ENCODE measurements at places on chromosomes 3 and 15.

DNA sequence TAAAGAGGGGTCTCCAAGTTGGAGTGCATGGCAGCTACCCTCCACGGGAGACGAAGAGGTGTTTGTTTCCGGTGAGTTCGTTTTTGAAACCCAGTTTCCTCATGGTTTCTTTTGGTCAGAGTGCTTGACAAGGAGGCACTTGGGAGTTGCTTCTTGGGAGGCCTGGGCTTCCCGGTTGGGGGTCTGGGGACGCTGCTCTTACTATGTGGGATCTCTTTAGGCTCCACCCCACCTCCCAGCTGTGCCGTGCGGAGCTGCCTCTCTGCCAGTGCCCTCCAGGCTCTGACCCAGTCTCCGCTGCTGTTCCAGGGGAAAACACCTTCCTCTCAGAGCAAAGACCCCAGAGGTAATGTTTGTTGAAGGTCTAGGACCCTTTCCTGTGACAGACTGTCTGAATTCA lies 29.6 kb downstream of the KIF7 start:
- no peak for DNase-seq

- no peak for DNase-seq
These were observed 26.3 kb downstream of the CDAN1 start for GRCh38 chr15:42710662-42711061.

DNA sequence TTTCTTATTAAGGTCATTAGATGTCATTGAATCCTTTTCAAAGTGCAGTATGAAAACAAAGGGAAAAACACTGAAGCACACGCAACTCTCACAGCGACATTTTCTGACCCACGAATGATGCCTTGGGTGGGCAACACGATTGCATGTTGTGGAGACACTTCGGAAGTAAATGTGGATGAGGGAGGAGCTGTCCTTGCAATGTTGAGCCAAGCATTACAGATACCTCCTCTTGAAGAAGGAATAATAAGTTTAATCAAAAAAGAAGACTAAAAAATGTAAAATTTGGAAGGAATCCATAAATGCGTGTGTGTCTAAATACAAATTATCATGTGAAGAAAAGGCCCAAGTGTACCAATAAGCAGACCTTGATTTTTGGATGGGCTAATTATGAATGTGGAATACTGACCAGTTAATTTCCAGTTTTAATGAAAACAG lies 16.9 kb downstream of the THBS1 start:
- no peak for DNase-seq

DNA sequence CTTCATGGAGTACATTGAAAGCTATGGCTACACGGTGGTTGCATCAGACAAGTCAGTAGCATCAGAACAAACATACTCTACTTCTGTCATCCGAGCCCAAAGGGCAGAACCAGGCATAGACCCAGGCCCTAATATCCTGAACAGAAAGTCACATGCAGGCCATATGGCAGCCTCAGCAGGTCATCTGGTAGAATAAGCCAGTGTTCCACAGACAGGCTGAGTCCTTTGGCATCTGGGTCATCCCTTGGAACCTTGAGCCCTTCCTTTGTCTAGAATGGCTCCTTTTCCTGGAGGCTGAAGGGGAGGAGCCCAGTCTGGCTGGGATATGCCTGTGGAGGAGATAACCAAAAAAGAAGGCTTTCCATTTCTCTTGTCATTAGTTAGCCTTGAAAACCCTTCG lies 29.2 kb downstream of the SEMA6D start:
- DNase-seq = no peak

DNA sequence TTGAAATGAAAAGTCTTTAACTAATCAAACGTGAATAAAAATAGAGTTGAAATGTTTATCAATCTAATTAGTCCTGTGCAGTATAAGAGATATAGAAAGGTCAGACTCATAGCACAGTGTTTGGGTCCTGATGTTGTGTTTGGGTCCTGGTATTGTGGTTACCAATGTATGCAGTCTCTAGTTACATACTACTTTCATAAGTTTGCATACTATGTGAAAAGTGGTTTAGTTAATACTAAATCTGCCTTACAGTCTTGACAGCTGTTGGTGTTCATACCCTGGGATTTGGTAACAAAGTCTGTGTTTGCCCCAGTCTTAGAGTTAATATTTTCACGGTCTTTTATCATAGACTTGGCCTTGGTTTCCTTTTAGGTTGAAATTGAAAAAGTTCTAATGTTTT lies 41.7 kb downstream of the KIF15 start:
- DNase-seq = no peak

GRCh38 chr3:146972726-146973125 lies 367.6 kb upstream of the PLSCR5 start:
- no peak for DNase-seq

DNA sequence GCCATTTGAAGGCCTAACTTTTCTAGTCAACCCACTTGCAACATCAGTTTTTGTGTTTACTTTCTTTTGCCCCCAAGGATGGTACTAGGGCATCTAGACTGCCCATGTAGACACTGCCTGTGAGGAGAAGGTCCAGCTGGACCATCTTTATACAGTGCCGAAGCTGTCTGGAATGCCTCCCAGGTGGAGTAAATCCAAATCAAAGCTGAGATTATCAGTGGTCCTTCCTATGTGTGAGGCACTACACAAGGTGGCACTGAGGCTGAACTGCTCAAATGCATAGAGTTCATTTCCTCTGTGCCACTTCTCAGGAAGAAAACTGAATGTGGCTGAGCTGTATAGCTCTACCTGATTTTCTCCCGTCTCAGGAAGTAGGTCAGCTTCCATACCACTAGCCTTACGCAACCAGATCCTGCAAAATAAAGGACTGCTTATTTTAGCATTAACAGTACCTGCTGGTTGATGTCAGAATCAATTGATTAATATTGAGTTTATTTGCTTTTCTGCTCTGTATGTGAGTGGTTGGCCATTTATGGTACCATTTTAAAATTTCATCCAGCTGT lies 106.1 kb downstream of the GHSR start:
- DNase-seq = no peak

GRCh38 chr3:87006844-87007439 lies 16.0 kb upstream of the VGLL3 start:
- no peak for DNase-seq

- DNase-seq = peak; percentile 13
These were observed 19.0 kb upstream of the MCF2L2 start for GRCh38 chr3:183447206-183448001.

GRCh38 chr3:72465853-72466252 lies 382.4 kb downstream of the SHQ1 start:
- DNase-seq = no peak

DNA sequence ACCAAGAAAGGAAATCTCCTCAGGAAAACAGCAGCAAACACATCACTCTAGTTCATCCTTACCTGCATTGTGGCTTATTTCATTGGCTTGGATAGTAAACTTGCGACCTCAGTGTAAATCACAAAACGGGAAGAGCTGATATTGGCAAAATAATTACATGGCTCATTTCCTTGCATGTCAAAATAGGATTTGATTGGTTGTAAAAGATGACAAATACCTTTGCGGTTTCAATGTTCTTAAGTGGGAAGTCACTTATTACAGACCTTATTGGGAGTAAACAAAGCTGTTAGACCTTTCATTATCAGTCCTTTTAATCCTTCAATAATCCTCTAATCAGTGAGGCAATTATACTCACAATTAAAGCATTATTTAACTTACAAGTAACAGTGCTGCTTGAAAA lies 590.6 kb downstream of the MAGI1 start:
- no peak for DNase-seq

DNA sequence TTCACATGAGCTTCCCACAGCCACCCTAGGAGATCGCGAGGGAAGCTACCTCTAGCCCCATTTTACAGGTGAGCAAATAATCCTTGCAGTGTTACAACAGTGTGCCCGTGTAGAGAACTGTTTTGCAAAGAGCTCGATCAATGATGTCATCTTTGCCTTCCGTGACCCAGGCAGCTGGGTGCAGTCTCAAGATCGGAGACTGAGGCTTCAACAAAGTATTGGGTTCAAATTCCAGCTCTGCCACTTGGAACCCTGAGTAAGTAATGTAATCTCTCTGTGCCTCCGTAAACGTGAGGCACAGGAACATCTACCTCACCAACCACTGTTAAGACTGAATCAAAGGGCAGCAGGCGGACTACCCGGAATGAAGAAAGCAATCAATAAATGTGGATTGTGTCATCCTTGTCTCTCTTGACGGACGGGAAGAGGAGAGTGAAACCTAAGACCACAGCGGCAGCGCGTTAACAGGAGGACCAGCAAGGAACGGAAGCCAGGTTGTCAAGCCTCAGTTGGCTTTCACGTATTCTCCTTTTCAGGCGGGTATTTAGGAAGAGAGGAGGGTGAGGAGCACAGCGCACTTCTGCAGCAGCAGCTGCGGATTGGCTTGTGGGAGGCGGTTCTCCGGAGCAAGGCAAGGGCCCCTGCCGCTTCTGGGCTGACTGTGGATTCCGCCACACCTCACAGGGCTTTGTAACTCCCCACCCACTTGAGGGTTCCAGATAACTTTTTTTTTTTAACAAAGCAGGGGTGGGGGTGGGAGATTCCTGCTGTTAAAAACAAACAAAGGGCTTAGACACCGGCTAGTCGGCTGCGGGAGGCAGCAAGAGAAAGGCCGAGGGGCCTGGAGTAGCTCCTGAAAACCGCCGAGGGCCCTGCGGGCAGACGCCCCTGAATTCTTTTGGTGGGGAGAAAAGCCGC lies 1.5 kb upstream of the SMAD3 start:
- DNase-seq = no peak

DNA sequence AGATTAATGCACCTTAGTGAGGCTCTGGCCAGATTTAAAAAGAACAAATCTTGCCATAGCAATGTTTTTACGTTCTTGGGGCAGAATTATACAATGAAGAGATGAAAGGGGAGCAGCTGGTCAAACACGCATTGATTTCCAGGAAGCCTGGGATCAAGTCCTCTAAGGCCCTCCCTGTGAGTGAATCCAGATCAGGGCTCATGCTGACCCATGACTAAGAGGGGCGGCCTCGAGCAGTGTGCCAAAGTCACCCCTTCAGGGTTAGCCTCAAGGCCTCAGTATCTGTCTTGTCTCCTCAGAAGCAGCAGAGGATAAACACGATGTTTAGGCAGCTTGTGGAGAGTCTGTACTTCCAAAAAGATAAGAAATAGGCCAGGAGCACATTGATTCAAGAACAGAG lies 9.3 kb upstream of the RBP1 start:
- DNase-seq = no peak

DNA sequence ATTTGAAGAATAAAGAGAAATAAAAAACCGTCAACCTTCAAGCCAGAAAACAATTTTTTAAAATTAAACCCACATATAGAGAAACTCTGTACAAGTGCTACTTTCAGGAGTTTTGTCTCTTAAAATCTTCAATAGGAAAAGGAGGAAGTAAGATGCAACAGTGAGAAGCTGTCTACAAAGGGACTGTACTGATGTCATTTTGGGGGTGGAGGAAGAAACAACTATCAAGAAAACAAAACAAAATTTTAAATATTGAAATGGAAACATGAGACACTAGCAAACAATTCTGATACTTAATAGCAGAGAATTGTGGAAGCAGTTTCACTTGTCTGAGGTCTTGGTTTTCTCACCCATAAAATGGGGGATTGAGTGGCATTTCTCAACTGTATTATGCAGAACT lies 84.4 kb downstream of the SLMAP start:
- DNase-seq = no peak

GRCh38 chr3:64329037-64329436 lies 103.8 kb upstream of the PRICKLE2 start:
- no peak for DNase-seq

DNA sequence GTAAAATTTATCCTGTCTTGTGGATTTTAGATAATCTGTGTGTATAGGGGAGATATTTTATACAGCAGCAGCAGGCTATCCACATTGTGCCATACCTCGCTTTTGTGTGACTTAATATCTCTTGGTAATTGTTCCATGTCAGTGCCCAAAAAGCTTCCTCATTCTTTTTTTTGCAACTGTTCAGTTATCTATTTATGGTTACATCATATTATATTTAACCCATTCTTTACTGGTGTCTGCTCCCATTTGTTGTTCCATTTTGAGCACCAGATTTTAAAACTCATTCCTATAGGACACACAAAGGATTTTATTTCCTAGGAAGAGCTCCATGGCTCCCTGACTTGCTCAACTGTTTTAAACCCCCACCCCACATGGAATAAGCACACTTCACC lies 86.3 kb upstream of the RASGRP1 start:
- no peak for DNase-seq

- DNase-seq = no peak
These were observed 14.1 kb downstream of the MRPS22 start for GRCh38 chr3:139357899-139358298.

- no peak for DNase-seq
These were observed 76.8 kb upstream of the OXTR start for GRCh38 chr3:8846176-8846575.

DNA sequence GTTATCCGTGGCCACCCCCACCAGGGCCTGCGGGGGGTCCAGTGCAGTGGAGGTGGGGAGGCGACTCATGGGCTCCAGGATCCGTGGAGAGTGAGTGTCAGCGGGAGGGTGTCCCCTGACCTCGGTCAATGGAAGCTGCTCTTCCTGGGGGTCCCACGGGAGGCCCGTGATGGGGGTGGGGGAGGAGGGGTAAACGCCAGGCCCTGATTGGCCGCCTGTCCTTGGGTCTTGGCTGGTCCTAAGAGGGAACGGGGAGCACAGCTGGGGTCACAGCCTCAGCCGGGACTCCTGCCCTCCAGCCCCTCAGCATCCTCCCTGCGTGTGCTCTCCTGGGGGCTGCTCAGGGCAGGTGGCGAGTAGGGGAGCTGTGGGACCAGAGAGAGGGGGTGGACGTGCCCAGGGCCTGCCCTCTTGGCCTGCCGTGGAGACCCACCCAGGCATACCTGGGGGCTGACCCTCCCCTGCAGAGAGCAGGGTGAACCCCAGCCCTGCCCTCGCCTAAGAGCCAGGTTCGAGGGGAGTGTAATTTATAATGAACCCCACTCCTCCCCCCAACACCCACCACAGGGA lies 184.6 kb downstream of the GOLGA6L6 start:
- DNase-seq = no peak

DNA sequence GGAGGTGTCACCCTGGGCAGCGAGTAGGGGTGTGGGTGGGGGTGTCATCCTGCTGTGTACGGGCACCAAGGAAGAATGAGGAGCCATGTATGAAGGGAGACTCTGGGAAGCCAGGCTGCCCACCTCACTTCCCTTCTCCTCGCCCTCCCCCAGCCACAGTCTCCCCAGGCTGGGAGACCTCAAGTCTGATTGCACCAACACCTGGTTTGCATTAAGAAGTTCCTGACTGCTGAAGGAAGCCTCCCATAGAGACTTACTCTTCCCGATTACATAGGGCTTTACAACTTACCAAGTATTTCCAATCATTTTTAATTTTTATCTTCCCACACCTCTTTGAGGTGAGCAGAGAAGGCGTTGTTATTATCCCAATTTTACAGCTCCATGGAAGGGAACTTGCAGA lies 29.5 kb upstream of the SMAD3 start:
- no peak for DNase-seq

DNA sequence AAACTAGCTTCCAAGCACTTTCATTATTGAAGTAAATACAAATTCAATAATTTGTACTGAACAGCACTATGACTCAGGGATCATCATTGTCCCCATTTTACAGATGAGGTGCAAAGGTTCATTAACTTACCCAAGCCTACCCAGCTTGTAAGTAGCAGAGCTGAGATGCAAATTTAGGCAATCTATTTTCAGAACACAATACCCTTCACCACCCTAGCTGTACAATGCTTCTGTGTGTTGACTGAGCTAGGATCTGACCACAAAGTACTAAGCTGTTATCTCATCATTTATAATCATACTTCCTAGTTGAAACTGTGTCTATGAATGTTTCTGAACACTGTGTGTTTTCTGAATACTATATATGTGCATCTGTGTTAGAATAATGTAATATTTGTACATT lies 3.2 kb upstream of the ILDR1 start:
- no peak for DNase-seq

GRCh38 chr15:58224068-58224467 lies 85.9 kb downstream of the AQP9 start:
- DNase-seq = no peak

Measured in activated naive CD4-positive, alpha-beta T cell (primary cell).